ENCODE measurements at places on chromosomes 3 and 15. TPM values are rescaled to one million over a fixed set of nuclear protein-coding genes. Genes with fewer than 3 reads are reported as not detected.

Gene HRG
- not detected for total RNA-seq

Gene RASGRP1
- not detected for total RNA-seq

DNA sequence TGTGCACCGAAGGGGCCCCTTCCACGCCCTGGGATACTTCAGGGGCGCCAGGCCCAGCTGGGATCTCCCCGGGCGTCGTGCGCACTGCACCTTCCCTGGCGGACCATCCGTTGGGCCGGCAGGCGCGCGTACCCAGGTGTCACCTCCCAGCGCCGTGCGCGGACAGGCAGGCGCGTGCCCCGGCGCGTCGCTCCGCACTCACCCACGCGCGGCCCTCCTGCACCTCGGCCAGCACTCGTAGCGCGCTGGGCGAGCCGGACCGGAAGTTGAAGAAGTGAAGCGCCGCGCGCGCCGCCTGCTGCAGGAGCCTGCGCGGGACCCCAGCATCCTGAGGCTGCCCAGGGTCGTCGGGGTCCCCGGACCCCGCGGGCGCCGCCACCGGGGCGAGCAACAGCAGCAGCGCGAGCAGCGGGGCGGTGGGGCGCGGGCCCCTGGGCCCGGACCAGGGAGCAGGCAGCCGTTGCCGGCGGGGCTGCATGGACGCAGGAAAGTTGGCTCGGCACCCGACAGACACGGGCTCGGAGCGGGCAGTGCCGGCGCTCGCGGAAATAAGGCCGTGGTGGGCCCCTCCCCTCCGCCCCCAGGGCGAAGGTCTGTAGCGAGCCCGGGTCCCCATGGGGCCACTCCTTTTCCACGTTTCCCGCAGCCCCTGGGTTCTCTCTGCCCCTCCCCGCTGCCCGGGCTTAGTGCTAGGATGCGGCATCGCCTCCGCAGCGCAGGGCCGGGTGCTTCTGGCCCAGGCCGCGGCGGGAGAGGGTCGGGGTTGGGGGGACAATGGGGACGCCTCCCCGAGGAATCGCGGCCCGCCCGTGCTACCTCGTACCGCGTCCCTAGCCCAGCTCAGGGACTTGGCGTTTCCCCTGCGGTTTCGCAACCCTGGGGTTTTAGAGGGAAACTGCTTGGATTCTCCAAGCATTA lies at the start of gene RARRES1:
Gene RARRES1, minus strand, starts transcription at position 520 of the 918 bp plus-strand sequence. Its CDS starts 42 bp downstream, at position 478.
- DNase-seq: no peak
- H3K4me1 ChIP-seq: peaks cover 17% of the 10 kb centered on the region
- no peak within 1 kb of the TSS for H3K4me3 ChIP-seq

GRCh38 chr3:71537211-71537611 lies 46.3 kb downstream of the FOXP1 start:
- no peak overlapping the region for H3K4me3 ChIP-seq
- peaks cover 52% of the 10 kb centered on the region for H3K4me1 ChIP-seq
- no peaks in the 10 kb centered on the region for H3K36me3 ChIP-seq
- peak; percentile 78 for DNase-seq
- no peaks in the 10 kb centered on the region for H3K27me3 ChIP-seq

GRCh38 chr3:159751146-159751545 lies 237.5 kb upstream of the IL12A start:
- no peak overlapping the region for H3K4me3 ChIP-seq
- H3K4me1 ChIP-seq: peaks cover 13% of the 10 kb centered on the region
- H3K27me3 ChIP-seq: no peaks in the 10 kb centered on the region
- H3K36me3 ChIP-seq: peaks cover 7% of the 10 kb centered on the region
- DNase-seq: no peak

DNA sequence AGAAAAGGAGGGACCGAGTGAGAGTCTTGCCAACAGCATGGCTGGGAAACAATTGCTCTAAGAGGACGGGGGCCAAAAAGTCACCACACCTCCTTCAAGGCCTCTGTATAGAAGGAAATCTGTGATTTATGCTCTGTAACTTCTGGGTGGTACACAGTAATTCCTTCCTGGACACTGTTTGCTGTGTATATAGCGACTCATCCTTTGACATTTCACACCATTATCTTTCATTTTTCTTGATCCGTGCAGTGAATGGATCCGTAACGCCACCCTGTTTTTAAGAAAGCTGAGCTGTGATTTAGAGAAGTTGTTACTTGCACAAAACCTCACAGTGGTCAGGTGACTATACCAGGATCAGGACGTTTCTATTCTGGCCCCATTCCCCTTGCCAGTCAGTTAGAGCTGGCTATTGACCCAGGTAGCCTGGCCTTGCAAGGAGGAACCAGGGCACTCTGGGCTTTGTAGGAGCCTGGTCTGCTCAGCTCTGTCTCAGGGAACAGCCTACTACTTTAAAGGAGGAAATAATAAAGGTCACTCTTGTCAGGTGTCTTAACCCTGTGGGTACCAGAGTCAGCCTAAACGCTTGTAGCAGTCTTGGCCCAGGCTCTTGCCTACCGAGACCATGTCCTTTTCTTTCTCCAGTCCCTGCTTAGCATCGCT lies 86.5 kb upstream of the MYZAP start:
- peaks cover 50% of the 10 kb centered on the region for H3K4me1 ChIP-seq
- DNase-seq: peak; percentile 67
- peak overlapping the region; percentile 33 for H3K4me3 ChIP-seq
- H3K36me3 ChIP-seq: no peaks in the 10 kb centered on the region
- H3K27me3 ChIP-seq: no peaks in the 10 kb centered on the region
- H3K27ac ChIP-seq: peak overlapping the region; percentile 98

DNA sequence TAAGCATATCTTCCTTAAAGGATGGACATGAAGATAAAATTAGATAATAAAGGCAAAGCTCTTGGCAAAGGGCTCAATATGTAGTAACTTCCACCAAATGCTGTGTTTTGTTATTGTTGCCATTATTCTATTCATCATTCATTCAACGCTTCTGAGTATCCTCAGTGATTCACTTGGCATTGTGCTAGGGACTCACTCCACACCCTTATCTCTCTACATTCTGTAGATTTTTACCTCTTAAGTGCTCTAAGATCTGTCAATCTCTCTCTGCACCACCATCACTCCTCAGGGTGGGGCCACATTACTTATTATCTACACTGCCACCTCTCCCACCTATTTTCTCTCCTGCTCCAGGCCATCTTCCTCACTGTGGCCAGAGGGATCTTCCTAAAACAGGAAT lies 51.2 kb downstream of the SH3GL3 start:
- H3K27ac ChIP-seq: no peak overlapping the region
- no peak for DNase-seq
- no peaks in the 10 kb centered on the region for H3K36me3 ChIP-seq
- no peak overlapping the region for H3K4me3 ChIP-seq
- H3K4me1 ChIP-seq: peaks cover 2% of the 10 kb centered on the region

DNA sequence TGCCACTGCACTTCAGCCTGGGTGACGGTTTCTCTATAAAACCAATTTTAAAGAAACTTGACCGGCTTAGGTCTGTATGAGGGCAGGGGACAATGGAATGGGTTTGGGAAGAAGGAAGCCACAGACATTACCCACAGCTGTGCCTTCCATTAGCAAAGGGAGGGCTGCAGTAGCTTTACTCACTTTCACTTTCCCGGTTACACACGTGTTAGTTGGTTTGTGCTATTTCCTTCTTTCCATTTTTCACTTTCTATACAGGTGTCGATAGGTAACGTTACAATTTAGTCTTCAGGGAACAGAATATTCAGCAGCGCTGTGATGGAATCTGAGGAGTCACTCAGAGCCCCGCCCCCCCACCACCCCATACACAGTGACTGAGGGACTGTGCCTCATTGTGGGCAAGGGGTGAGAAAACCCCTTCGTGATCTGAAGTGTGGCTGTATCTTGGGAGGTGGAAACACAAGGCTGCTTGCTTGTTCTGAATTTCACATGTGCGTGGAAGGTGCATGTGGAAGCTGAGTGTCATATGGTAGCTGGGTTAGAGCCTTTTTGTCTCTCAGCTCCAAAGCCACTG lies 44.8 kb upstream of the RPL32 start:
- no peak for DNase-seq
- no peak overlapping the region for H3K4me3 ChIP-seq
- no peaks in the 10 kb centered on the region for H3K36me3 ChIP-seq
- H3K4me1 ChIP-seq: peaks cover 9% of the 10 kb centered on the region
- H3K27ac ChIP-seq: no peak overlapping the region

Data from PC-3 (cell line).